ENCODE measurements at places on chromosomes 16 and 17.

DNA sequence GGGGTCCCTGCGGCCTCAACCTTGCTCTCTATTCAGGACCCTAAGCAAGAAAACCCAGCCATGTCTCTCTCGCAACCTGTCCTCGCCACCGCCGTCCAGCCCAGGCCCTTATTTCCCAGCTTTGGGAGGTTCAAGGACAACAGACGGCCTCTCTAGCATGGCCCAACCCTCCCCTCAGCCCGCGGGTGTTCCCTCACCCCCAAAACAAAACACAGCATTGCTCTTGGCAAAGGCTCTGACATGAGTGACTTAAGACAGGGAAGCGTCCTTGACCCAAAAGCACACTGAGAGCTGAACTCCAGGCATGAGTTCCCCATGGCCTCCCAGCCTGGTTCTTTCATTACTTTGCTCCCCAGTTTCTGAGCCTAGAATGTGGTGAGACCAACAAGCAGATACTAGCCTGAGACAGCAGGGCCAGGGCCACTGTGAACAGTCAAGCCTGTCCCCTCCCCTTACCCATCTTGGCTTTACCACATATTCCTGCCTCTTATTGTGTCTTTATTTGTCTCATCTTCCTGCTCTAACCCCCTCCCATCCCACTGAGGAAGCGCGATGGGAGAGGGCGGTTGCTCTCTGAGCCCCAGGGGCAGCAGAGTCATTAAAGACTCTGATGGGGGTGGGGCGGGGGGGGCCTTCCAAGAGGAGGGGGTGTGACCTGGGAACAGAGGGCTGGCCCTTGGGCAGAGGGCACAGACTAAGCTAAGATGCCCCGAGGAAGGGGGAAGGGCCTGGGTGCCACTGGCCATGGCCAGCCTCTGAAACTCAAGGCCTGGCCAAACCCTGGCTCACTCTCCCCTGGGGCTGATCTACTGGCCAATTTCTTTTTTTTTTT lies 11.8 kb downstream of the SREBF1 start:
- DNase-seq = no peak

GRCh38 chr17:72717676-72718075 lies 374.8 kb downstream of the SLC39A11 start:
- no peak for DNase-seq

- no peak for DNase-seq
Observed at GRCh38 chr17:60165971-60166370, 16.2 kb downstream of the CA4 start.

DNA sequence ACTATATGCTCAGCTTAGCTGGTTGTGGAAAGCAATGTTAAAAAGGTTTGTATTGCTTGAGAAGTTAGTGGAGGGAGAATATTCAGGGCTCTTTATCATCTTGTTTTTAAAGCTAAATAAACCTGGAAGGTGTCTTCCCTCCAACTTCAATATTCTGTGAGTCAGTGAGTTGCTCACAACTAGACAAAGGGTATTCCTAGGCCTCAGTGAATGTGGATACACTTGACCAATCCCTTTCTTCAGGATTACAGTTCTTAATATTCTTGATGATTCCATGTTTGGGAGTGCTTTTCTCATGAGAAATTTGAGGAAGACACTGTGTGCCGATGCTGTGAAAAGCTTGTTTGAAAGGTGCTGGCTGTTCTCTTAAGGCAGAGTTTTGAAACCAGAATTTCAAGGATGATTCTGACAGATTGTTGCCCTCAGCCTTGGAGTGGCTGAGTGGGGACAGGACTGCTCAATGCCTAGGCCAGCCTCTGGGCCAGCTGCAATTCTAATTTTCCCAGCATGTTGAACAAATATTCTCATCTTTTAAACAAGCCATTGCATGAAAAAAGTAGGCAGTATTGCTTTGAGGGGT lies 30.1 kb downstream of the MAP2K4 start:
- no peak for DNase-seq

- DNase-seq = peak; percentile 83
Observed at GRCh38 chr17:41738077-41738800, 3.8 kb upstream of the HAP1 start.

DNA sequence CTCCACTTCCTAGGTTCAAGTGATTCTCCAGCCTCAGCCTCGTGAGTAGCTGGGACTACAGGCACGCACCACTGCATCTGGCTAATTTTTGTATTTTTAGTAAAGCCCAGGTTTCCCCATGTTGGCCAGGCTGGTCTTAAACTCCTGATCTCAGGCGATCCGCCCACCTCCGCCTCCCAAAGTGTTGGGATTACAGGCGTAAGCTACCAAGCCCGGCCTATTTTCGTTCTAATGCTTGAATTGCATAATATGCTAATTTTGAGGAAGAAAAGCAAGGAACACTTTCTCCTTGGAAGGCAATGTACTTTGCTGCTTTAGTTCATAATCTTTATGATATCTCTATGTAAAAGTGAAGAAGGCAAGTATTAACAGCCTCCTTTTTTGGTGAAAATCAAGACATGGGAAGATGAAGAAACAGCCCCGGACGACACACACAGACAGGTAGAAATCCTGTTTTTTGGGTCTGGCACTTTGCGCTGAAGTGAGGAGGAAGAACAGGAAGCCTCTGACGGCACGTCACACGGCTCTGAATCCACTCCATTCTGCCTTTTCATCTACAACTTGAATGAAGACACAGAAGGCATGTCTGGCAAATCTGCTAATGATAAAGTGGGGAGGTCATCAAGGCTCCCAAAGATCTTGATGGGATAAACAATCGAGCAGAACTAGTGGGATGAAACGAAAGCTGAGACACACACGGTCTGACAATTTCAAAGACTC lies 24.9 kb downstream of the VPS53 start:
- no peak for DNase-seq

DNA sequence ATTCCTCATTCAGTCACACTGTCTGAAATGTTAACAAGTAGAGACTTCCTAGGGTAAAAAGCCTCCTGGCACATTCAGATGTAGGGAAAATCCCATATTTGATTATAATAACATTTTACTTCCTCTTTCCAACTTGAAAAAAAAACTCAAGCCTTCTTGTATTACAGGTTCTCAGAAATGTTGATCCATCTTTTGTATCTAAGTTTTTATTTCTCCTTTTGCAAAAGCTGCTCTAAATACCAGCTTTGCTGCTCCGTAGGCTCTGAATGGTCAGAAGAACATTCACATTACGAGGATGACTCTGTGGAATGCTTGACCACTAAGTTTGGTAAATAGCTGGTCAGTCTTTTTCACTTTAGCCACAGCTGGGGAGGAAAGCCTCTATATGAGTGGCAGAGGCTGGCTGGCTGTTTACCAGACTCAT lies 13.2 kb upstream of the HEATR6 start:
- DNase-seq = no peak

- no peak for DNase-seq
Observed at GRCh38 chr16:88642881-88643643, 4.7 kb downstream of the IL17C start.

All from activated T-cell treated with anti-CD3 and anti-CD28 coated beads, Interleukin-2, amount 50 U/mL, for 1 hour (primary cell).